ENCODE measurements at places on chromosomes 5 and 9.

GRCh38 chr9:65458992-65459391, 174.0 kb upstream of the FOXD4L5 start:
- DNase-seq, result no peak

DNA sequence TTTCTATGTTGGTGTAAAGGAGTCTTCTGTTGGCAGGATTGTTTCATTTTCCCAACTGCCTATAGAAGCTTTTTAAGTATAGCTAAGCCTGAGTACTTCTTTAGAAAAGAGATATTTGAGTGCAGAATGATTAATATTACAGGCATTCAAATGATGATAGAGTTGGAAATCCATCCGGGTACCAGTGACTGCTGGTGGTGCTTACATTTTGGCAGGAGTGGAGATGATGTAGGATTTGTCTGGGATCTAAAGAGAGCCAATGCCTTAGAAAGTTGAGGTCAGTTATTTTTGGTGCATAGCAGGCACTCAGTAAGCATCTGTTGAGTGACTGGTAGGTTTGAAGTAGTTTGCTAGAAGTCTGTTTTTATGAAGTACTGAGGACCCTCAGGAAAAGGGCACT, 433.5 kb downstream of the DMAC1 start:
- DNase-seq, result no peak

- no peak for DNase-seq
These were observed 19.5 kb upstream of the CRB2 start for GRCh38 chr9:123336449-123336848.

- peak; percentile 46 for DNase-seq
These were observed 39.7 kb upstream of the POC5 start for GRCh38 chr5:75756981-75757380.

DNA sequence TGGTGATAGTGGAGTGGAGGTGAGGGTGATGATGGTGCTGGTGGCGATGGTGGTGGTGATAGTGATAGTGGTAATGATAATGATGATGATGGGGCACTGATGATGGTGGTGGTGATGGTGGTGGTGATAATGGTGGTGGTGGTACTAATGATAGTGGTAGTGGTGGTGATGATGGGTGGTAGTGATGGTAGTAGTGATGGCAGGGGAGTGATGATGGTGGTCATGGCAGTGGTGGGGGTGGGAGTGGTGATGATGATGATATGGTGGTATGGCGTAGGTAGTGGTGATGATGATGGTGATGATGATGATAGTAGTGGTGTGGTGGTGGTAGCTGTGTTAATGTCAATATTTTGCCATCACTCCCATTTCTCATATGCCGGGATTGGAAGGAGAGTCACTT, 44.5 kb upstream of the ORM1 start:
- DNase-seq, result no peak

DNA sequence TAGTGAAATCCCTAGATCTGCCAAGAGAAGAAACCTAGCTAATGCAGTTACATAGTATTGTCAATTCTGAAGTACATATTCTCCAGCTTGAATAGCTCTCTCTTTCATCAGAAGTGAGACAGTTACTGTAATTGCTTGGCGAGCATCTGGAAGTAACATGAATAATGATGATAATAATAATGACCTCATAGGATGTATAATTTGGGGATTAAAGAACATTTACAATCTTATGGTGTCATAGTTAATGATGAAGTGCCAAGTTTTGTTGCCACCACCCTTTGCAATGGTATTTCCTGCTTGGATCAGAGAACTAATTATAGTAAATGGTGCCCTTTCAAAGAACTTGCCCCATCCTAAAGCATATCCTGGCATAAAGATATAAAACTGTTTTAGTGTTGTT, 201.4 kb downstream of the ADAMTSL1 start:
- no peak for DNase-seq
